ENCODE measurements at places on chromosomes 3 and 15. TPM values are rescaled to one million over a fixed set of nuclear protein-coding genes. Genes with fewer than 3 reads are reported as not detected.

The TMCO5A gene
- polyA plus RNA-seq = not detected

The C3orf85 gene
- polyA plus RNA-seq = not detected

The RNF123 gene
- polyA plus RNA-seq = 34.4 TPM

The GABRR3 gene
- not detected for polyA plus RNA-seq

The PPP2R3A gene
- polyA plus RNA-seq = 10.3 TPM

The ZDHHC19 gene
- polyA plus RNA-seq = not detected

The FSIP1 gene
- polyA plus RNA-seq = 1.2 TPM

The SLC22A14 gene
- 0.08 TPM for polyA plus RNA-seq

The CRTC3 gene
- polyA plus RNA-seq = 11.9 TPM

The CPN2 gene
- polyA plus RNA-seq = not detected

The RRP9 gene
- 21.8 TPM for polyA plus RNA-seq

The NDN gene
- 0.75 TPM for polyA plus RNA-seq

The KLF15 gene
- 0.04 TPM for polyA plus RNA-seq

The CIB2 gene
- polyA plus RNA-seq = 6.1 TPM

The CAMKV gene
- polyA plus RNA-seq = not detected

The FMN1 gene
- polyA plus RNA-seq = 0.40 TPM

The RBMS3 gene
- polyA plus RNA-seq = 2.3 TPM

The KLHL40 gene
- not detected for polyA plus RNA-seq

The WDR6 gene
- 77.4 TPM for polyA plus RNA-seq

The BNC1 gene
- 137 TPM for polyA plus RNA-seq

The PP2D1 gene
- polyA plus RNA-seq = not detected

The CHRD gene
- not detected for polyA plus RNA-seq

The CDHR4 gene
- polyA plus RNA-seq = not detected

The IQCF5 gene
- polyA plus RNA-seq = not detected

The CGNL1 gene
- 0.07 TPM for polyA plus RNA-seq

The NEDD4 gene
- 15.5 TPM for polyA plus RNA-seq

The SPINT1 gene
- 146 TPM for polyA plus RNA-seq

The EPHA3 gene
- 0.13 TPM for polyA plus RNA-seq

The OCA2 gene
- polyA plus RNA-seq = 0.08 TPM

The MINAR1 gene
- 0.10 TPM for polyA plus RNA-seq

The SPPL2A gene
- polyA plus RNA-seq = 37.2 TPM

The TPRG1 gene
- polyA plus RNA-seq = 1.3 TPM

The LEKR1 gene
- 0.14 TPM for polyA plus RNA-seq

The UNC13C gene
- not detected for polyA plus RNA-seq

The CCR1 gene
- 0.03 TPM for polyA plus RNA-seq

The GJD2 gene
- not detected for polyA plus RNA-seq

The DUT gene
- 79.8 TPM for polyA plus RNA-seq

The PPM1L gene
- polyA plus RNA-seq = 0.52 TPM

The ECE2 gene
- not detected for polyA plus RNA-seq

The PRTG gene
- not detected for polyA plus RNA-seq

The RTP3 gene
- polyA plus RNA-seq = not detected

The SCN11A gene
- 0.01 TPM for polyA plus RNA-seq

The STAC gene
- 7.7 TPM for polyA plus RNA-seq
